ENCODE measurements at places on chromosomes 7 and 10.

GRCh38 chr10:15324611-15325010 lies 46.5 kb downstream of the FAM171A1 start:
- no peak for DNase-seq

- DNase-seq: no peak
Measured at GRCh38 chr7:69748530-69748929, 150.3 kb downstream of the AUTS2 start.

DNA sequence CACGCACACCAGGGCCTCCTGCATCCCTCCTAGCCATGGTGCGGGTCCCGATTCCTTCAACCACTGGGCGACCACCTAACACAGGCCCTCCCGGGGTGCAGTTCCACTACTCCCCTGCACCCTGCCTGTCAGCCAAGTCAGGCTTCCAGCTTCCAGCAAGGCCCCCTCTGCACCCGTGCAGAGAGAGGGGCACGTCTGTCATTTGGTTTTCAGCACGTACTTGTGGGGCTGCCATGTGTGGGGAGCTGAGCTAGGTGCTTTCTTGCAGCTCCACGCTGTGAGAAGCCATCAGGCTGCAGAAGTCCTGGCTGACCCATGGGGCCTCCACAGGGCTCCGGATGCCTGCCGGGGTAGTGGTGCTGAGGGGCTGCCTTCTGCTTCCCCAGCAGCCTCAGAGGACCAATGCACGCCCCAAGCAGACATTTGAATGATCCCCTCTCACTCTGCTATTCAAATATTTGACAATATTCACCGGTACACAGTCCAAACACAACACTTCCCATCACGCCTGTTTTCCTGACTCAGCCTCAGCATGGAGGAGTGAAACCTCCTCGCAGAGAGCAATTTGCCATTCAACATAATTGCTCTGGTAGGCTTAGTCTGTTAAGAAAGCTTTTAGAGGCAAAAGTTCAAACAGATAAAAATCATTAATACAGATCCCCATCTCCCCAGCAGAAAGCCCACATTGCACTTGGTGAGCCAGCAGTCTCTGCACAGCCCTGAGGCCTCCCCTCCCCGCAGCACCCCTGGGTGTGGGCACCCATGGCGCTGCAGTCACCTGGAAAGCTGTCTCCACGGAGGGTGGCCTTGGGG lies 449.9 kb downstream of the PTPRN2 start:
- no peak for DNase-seq

- DNase-seq: no peak
Measured at GRCh38 chr10:124346831-124347230, 71.9 kb downstream of the OAT start.

GRCh38 chr10:61732629-61733278 lies 70.0 kb downstream of the CABCOCO1 start:
- DNase-seq: no peak

- no peak for DNase-seq
Measured at GRCh38 chr10:74752371-74753040, 73.9 kb upstream of the KAT6B start.

DNA sequence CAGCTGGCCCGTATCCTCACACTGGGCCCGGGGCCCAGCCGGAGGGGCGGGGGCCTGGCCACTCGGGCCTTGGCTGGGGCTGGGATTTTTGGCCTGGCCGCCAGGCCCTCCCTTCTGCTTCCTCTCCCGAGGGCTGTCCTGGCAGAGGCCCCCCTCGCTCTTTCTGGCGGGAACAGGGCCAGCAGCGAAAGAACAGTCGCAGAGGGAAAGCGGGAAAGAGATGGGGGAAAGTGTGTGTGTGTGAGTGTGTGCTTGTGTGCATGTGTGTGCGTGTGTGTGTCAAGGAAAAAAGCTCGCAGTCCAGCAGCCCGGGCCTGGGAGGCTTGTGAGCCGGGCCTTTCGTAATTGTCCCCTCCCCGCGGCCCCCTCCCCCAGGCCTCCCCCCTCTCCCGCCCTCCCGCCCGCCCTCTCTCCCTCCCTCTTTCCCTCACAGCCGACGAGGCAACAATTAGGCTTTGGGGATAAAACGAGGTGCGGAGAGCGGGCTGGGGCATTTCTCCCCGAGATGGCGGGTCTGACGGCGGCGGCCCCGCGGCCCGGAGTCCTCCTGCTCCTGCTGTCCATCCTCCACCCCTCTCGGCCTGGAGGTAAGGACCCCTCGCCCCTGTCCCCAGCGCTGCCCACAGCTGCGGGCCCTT lies at the start of gene ELN:
Gene ELN, plus strand, starts transcription at position 491 of the 638 bp plus-strand sequence. Its CDS starts 15 bp downstream, at position 506.
- no peak for DNase-seq

DNA sequence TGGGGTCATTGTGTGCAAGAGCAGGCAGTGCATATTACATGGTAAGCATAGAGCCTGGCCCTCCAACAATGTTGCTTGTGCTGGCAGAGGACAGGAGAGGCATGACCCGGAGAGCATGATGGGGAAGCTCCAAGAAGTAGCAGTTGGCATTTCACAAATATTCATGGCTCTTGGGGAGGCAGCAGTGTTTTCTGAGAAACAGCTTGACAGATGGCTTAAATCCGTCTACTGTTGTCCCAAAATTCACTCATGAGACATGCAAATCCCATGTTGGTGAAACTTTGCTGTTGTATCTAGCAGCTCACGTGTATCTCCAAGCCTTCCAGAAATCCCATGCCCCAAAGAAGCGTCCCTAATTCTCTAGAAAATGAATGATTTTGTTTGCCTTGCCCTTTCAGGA lies 487.0 kb downstream of the SORCS3 start:
- no peak for DNase-seq

All from kidney tubule cell (primary cell).